ENCODE measurements at places on chromosomes 5 and 9.

GRCh38 chr5:154411338-154411737, 34.5 kb upstream of the SAP30L start:
- DNase-seq: no peak

- no peak for DNase-seq
Observed at GRCh38 chr5:157532022-157532421, 43.6 kb downstream of the ADAM19 start.

- DNase-seq: no peak
Observed at GRCh38 chr5:148905541-148905940, 79.1 kb downstream of the ADRB2 start.

GRCh38 chr5:14574096-14574495, 7.5 kb upstream of the OTULINL start:
- DNase-seq: no peak

DNA sequence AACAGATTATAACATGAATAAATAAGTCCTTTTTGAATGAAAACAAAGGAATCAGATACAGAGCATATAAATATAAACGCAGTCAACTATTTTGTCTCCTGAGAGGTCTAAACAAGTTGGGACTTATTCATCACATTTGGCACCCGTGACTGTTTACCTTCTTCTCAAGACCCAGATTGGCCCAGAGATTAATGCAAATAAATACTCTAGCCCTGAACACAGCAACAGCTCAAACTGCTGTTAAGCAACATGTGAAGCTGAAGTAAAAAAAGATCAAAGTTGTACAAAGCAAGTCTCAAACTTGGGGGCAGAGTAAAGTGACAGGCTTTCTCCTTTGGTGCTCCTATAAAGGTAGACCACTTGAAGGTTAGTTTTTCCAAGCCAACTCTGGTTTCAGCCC, 95.0 kb upstream of the NR5A1 start:
- DNase-seq: no peak

DNA sequence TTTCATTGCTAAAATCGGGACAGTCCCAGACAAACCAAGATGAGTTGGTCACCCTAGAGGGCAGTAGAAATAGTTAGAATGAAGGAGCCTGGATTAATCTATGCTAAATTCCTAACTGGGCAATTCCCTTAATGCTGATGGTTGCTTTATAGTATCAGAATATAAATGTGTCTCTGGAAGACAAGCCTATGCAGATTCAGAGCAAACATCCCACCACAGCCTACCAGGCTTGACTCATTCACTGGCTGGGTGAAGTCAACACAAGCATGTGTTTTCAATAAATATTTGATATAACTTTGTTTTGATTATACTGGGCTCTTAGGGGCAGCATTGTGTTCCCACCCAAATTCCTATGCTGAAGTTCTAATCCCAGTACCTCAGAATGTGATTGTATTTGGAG, 79.3 kb downstream of the RMI1 start:
- no peak for DNase-seq

DNA sequence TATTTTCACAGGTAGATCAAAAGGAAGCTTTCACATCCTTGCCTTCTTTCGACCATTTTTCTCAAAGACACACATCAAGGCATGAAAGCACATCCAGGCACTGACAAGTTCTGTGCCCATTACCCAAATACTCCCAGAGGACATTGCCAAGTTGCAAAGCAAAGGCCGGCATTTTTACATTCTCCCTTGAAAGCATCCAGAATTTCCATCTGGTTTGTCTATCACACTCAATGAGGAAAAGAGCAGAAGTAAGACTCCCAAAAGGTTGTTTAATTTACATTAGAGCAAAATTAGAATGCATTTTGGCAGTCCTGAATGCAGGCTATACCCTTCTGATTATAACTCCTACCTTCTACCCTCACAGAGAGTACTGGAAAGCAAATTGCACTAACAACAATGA, 160.5 kb downstream of the EPB41L4A start:
- DNase-seq: no peak

DNA sequence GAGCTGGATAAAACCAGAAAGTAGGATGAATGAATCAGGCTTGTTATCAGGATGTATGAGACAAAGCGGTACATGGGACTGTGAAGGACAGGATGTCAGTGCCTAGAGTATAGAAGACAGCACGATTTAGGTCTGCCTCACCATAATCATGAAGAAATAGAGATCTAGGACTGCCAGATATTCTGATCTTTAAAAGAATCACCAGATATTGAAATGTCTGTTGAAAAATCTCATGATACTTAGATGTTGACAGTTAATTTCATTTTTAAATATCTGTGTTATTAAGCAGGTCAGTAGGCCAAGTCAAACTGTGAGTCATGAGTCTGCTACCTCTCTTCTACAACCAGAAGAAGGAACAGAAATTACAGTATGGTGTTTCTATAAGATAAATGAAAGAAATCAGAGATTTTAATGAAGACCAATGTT, 65.0 kb downstream of the ST8SIA4 start:
- no peak for DNase-seq

DNA sequence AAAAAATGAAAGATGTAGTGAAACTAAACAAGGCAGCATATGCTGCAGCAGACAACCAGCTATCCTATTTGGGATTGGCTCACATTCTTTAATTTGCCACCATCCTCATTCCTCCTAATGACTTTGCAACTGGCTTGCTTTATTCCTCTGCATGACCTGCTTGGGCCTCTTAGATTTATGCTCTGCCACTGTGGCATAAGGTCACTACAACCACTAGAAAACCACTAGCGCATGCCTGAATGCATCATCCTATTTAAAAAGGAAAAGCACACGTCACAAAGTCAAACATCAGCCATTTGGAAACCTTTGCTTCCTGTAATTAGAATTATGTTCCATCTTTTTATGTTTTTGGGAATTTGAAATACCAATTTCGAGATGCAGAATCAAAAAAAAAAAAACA, 40.8 kb upstream of the CCDC152 start:
- DNase-seq: no peak

- DNase-seq: no peak
Observed at GRCh38 chr5:5592541-5592940, 170.1 kb downstream of the ICE1 start.

GRCh38 chr5:93100976-93101375, 480.0 kb downstream of the NR2F1-AS1 start:
- no peak for DNase-seq

GRCh38 chr5:119626086-119626485, 3.3 kb upstream of the FAM170A start:
- no peak for DNase-seq

DNA sequence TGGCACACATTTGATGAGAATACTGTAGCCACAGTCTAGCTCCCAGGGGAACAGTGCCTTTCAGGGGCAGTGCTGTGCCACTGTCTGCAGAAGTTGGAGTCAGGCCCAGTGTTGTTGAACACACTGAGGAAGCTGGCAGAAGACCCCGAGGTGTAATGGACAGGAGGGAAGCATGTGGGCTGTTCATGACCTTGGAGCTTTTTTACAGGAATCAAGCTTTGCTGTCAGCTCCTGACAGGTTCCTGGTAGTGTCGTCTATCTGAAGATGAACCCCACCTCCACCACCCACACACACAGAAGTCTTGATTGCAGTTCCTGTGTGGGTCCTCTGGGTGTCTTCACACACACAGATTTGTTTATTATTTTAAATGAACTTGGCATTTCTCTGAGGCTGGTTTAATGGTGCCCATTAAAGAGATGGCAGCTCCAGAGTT, 40.3 kb upstream of the TNFAIP8 start:
- peak; percentile 73 for DNase-seq

GRCh38 chr5:173706700-173707099, 90.2 kb upstream of the BOD1 start:
- no peak for DNase-seq

DNA sequence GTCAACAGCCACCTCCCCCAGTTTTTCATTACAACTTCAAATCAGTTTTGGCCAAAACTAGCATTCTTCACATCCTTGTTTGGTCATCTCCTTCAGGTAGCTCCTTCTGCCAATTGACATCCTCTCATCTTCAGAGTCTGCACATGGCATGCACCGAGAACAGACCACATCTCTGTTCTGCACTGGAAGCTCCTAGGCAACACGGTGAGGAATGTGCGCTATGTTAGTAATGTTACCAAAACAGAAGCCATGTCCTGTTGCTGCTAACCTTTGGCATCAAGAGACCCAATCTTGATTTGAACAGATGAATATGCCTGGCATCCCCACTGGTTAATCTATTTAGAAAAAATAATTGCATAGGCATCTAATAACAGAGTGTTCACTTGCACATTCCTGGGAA, 5.1 kb upstream of the HK3 start:
- no peak for DNase-seq

DNA sequence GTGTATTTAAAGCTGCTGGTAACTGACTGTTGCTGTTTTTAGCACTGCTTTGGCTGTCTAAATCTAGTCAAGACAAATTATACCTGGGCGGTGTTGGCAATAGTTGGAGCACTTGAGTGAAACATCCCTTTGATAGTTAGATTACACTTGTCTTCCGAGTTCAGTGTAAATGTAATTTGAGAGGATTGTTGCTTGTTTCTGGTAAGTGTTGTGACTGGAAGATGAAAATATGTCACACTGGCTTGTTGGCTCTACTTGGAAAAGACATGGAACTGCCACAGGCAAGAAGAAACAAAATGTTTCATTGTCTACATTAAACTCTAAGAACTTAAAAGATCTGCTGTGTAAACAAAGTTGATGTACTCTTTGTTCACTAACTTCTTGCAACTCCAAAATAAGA, 49.2 kb upstream of the PTPRD start:
- DNase-seq: no peak

DNA sequence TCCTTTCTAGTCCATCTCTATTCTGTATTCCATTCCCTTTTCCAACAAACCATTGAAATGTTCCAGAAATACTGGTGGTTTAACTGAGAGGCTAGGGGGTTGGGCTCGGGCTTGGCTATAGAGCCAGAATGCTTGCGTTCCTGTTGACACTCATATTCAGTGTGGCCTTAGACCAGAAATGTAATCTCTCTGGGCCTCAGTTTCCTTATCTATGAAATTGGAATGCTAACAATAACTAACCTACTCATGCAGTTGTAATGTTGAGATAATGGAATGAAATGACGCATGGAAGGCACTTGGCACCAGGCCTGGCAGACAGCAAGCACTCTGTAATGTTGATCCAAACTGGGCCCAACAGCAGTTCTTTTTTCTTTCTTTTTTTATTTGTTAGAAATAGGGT, 26.8 kb downstream of the JADE2 start:
- no peak for DNase-seq

DNA sequence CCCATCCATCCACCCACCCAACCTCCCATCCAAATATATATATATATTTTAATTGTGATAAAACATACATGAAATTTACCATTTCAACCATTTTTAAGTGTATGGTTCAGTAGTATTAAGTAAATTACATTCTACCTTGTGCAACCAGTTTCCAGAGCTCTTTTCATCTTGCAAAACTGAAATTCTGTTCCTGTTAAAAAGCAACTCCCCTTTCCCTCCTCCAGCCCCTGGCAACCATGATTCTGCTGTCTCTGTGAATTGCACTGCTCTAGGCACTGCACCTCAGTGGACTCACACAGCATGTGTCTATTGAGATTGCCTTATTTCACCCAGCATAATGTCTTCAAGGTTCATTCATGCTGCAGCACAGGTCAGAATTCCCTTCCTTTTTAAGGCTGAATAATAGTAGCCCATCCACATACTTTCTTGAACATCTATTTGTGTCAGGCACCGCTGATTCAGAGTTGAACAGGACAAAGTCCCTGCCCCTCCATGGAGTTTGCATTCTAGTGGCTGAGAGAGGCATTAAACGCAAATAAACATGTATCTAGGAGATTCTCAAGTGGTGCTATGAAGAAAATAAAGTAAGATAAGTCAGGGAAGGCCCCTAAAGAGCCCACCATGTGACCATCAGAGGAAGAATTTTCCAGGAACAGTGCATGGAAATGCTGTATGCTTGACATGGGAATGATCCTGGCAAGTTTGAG, 24.0 kb downstream of the CSF1R start:
- DNase-seq: no peak

DNA sequence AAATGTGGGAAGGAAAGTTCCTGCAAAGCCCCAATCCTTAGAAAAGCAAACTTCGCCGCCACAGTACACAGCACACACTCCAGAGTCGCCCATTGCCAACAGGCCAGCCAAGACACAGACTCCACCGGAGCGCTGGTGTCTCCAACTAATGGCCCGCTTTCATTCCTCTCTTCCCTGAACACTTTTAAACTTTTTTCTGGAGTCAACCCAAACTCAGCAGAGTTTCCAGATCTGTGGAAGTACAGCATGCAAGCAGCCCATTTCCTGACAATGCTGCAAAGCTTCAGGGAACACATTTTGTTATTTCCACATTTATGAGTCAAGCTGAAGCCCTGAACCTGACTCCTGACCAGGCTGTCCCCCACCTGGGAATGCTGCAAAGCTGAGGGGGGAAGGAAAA, 351.9 kb downstream of the NFIB start:
- no peak for DNase-seq

DNA sequence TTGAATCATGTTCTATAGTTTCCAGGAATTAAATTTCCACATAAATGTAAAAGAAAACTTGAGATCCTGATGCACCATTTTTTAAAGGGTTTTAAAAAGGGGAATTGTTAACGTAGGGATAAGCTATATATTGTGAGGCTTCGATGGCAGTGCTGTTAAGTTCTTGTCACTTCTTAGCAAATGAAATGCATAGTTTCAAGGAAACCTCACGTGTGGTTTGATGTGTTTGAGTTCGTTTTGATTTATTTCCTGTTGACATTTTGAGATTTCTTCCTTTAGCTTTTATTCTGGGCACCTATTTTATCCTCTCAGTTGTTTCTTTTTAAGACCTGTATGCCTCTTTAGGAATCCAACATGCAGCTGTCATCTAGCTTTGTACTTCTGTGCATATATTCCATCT, 301.0 kb downstream of the DOCK8 start:
- DNase-seq: no peak

DNA sequence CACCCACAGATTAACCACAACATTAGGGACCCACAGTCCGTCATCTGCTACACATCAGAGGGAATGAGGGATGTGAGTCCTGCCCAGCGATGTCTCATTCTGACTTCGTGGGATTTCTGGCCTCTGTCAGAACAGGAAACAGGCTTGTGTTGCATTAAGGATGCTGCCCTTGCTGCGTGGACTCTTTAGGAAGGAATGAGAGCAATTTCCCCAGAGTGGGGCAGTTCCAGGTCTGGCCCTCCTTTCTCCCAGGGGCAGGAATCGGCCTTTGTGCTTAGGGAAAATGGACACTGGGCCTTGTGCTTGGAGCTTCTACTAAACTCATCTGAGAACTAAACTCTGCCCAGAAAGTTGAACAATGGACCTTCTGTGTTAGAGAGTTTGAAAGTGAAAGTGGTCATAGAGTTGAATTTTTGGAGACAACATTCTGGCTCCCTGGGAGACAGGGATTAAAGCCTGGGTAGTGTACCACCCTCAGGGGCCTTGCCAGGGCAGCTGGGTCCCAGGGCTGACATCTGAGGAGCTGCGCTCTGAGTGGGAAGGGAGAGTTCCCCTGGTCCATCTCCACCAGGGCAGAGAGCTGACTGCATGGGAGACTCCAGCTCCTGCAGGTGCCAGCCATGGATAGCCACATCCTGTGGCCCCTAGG, 37.8 kb upstream of the S1PR3 start:
- DNase-seq: no peak

DNA sequence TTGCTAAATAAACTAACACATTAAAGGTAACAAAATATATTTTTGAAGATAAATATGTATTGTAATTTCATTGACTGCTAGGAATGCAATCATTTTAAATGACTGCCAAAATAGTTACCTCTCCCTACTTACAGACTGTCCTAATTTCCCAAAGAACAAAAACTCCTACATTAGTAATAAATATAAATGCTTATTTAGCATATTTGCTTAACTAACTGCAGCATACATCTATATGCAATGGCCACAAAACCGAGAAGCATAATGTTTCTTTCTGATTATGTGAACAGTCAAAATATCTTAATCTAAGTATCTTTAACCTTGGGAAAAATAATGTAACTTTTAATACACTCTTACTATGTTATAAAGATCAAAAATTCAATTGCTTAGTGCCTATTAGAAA, 431.7 kb downstream of the HCN1 start:
- DNase-seq: no peak
